ENCODE measurements at places on chromosomes 1 and 21.

DNA sequence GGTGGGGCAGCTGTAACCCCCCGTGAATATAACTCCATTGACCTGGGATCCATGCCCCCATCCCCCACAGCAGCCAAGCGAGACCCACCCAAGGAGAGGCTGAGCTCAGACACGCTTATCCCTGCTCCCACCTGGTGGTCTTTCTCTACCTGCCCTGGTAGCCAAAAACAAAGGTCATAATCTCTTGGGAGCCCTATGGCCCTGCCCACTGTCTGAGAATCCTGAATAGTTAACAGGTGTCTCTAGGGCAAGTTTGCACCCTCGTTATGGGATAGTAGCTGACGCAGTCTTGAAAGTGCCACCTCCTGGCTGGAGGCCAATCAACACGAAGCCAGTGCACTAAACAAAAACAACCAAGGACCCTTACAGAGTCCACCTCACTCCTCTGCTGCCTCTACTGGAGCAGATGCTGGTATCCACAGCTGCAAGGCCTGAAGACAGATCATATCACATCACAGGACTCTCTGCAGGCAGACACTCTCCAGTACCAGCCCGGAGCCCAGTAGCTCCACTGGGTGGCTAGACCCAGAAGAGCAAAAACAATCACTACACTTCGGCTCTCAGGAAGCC lies 134.3 kb upstream of the C1orf174 start:
- no peak overlapping the region for H3K4me3 ChIP-seq
- H3K36me3 ChIP-seq = no peaks in the 10 kb centered on the region
- H3K4me1 ChIP-seq = no peaks in the 10 kb centered on the region
- no peak for DNase-seq

DNA sequence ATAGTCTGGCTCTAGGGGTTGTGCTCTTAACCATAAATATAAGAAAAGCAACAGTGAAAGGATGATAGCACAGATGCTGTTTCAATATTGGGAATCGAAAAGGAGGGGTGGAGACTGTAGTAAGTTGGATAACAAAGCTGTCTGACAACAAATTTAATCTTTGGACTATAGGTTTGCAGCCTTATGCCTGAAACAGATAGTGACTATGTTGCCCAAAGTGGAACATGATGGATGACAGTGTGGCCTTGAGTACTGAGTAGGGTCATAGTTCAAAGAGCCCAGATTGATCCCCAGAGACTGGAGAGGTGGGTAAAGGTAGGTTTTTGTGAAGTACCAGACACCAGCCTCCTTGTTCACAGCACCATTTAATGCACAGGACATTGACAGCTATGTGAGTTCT lies 144.0 kb upstream of the PALMD start:
- H3K4me3 ChIP-seq = no peak overlapping the region
- H3K27me3 ChIP-seq = no peaks in the 10 kb centered on the region
- H3K36me3 ChIP-seq = no peaks in the 10 kb centered on the region
- no peak for DNase-seq
- no peaks in the 10 kb centered on the region for H3K4me1 ChIP-seq

GRCh38 chr1:230772457-230773395 lies 25.5 kb downstream of the CAPN9 start:
- no peak overlapping the region for H3K27ac ChIP-seq
- H3K4me1 ChIP-seq = no peaks in the 10 kb centered on the region
- no peaks in the 10 kb centered on the region for H3K36me3 ChIP-seq
- DNase-seq = peak; percentile 18
- H3K4me3 ChIP-seq = no peak overlapping the region

- H3K36me3 ChIP-seq = no peaks in the 10 kb centered on the region
- H3K27me3 ChIP-seq = peaks cover 20% of the 10 kb centered on the region
- no peak overlapping the region for H3K4me3 ChIP-seq
- no peak overlapping the region for H3K27ac ChIP-seq
Measured at GRCh38 chr1:1043411-1043810, 23.5 kb downstream of the AGRN start.

DNA sequence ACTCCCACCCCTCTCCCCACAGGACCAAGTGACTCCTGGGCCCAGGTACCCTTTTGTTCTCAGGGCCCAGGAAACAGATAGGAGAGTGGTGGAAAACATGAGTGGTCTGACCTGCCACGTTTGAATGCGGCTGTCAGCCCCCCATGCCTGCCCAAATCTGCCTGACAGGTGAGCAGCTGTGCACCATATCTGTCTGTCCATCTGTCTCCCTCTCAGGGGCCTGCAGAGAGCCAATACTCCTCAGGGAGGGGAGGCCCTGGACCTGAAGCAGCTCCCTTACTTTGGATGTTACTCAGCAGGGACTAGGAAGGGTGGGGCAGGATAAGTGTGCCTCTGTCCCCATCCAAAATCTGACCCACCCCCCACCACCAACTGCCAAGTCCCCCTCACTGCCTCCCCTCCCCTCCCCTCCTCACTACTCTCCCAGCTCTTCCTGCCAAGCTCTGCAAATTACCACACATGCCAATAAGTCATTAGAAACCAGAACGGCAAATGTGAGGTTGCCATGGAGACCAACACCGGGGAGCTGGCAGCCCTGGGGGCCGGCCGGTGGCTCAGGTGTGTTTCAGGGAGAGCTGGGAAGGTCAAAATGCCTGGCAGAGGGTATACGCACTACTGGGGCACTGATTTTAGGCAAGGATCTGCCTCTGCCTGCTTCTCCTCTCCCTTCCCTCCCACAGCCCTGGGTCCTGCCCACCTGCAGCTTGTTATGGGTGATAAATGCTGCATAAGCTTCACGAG lies 11.5 kb downstream of the LRRN2 start:
- no peak overlapping the region for H3K27ac ChIP-seq
- no peak overlapping the region for H3K4me3 ChIP-seq
- H3K4me1 ChIP-seq = no peaks in the 10 kb centered on the region
- H3K27me3 ChIP-seq = no peaks in the 10 kb centered on the region

GRCh38 chr1:150582371-150582770 lies 3.0 kb upstream of the MCL1 start:
- DNase-seq = no peak
- peaks cover 7% of the 10 kb centered on the region for H3K4me1 ChIP-seq
- no peaks in the 10 kb centered on the region for H3K27me3 ChIP-seq
- H3K27ac ChIP-seq = no peak overlapping the region
- no peaks in the 10 kb centered on the region for H3K36me3 ChIP-seq

DNA sequence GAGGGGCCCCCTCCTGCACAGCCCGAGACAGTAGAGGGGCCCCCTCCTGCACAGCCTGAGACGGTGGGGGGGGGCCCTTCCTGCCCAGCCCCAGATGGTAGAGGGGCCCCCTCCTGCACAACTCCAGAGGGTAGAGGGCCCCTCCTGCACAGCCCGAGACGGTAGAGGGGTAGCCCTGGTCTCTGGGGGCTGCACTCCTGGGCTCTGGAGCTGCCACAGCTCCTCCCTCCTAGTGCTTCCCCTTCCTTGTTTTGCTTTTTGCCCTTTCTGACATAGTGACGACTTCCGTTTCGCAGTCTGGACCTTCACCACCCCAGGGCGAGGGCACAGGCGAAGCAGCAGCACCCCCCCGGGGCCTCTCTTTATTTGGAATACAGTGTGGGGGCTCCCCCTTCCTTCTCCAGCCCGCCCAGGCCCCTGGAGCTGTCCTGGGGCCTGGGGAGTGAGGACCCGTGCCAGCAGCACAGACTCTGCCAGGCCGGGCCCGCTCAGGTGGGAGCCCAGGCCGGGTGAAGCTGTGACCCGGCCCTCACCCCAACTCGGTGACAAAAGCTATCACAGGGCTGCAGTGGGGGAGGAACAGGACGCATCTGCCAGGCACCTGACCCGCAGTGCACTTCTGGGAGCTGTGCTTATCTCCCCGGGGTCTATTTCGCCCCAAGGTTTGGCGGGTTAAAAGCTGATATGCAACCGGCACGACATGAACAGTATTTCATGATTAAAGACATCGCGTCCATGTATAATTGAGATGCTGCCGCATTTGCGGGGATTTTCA lies 1.1 kb upstream of the PRXL2B start:
- H3K4me1 ChIP-seq = peaks cover 17% of the 10 kb centered on the region
- peak overlapping the region; percentile 65 for H3K4me3 ChIP-seq
- peak overlapping the region; percentile 87 for H3K27ac ChIP-seq
- peaks cover 10% of the 10 kb centered on the region for H3K27me3 ChIP-seq
